ENCODE measurements at places on chromosomes 1 and 21. TPM values are rescaled to one million over a fixed set of nuclear protein-coding genes. Genes with fewer than 3 reads are reported as not detected.

The FAM78B gene
- total RNA-seq = not detected

The TNFRSF25 gene
- total RNA-seq = 9.7 TPM

The TAS1R3 gene
- 1.6 TPM for total RNA-seq

The FALEC gene
- total RNA-seq = not detected

The HRNR gene
- total RNA-seq = not detected

The KCNJ9 gene
- not detected for total RNA-seq

The SELL gene
- 2.0 TPM for total RNA-seq

The SPRR2E gene
- total RNA-seq = not detected

The SON gene
- total RNA-seq = 67.7 TPM

- no peak for DNase-seq
Measured at GRCh38 chr1:68651115-68651514, 154.2 kb upstream of the DEPDC1 start.

DNA sequence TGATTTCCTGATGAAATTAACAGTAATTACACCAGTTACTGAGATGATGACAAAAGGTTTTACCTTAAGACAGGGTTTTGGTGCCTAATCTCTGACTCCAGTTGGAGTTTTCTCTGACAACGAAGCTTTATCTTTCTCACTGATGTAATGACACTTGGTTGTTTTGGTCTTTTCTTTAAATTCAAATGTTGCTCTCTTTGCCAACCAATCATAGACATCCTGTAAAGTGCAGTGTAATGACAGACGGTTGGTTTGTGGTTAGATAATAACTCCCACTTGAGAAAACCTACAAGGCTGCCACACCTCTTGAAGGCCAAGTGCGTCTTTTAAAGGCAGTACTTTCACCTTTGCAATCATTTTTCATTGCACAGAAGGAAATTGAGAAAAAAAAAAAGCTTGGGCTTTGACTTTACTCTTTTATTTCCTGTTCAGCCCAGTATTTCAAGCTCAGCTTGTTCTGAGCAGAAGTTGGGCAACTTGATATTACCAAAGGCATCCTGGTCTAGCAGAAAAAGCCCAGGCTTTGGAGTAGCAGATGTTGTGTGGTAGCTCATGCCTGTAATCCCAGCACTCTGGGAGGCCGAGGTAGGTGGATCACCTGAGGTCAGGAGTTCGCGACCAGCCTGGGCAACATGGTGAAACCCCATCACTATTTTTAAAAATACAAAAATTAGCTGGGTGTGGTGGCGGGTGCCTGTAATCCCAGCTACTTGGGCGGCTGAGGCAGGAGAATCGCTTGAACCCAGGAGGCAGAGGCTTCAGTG is 14.9 kb downstream of the PDIK1L start:
- DNase-seq = peak; percentile 89

- DNase-seq = no peak
Measured at GRCh38 chr1:87295445-87296110, 33.1 kb upstream of the LMO4 start.

GRCh38 chr1:57109883-57110282 is 144.1 kb upstream of the C8B start:
- no peak for DNase-seq

DNA sequence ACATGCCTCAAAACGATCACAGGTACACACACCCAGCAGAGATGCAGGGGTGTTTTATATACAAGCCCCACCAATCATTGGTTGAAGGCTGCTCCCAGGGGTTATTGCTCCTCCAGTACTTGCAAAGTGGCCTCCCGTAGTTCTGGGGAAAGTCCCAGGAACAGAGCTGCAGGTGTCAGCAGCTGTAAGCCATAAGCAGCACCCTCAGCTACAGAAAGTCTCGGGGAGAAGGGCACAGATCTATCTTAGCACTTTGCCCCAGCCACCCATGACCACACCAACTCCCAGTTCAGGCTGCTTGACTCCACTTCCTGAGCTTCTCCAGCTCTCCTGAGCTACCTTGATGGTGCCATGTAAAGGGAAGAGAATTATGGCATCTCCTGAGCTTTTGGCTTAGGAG is 222.7 kb upstream of the GJB5 start:
- DNase-seq = no peak

GRCh38 chr1:117985973-117986372 is 56.4 kb downstream of the WDR3 start:
- DNase-seq = no peak

DNA sequence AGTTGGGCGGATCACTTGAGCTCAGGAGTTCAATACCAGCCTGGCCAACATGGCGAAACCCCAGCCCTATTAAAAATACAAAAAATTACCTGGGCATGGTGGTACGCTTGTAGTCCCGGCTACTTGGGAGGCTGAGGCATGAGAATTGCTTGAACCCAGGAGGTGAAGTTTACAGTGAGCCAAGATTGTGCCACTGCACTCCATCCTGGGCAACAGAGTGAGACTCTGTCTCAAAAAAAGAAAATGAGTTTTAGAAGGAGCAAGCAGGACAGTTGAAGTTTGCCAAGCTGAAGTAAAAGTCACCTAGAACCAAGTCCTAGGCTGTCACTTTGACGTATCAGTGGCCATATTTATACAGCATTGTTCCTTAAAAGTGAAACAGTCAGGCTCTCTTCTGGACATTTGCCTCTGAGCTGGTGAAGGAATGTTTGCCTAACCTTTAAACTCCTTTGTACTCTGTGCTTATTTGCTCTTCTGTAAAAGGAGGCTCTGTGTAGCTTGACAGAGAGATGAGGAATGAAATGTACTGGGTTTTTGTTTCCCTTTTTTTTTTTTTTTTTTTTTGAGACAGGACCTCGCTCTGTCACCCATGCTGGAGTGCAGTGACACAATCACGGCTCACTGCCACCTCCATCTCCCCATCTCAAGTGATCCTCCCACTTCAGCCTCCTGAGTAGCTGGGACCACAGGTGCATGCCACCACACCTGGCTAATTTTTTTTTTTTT is 2.8 kb downstream of the RAB4A start:
- peak; percentile 72 for DNase-seq

- DNase-seq = no peak
Measured at GRCh38 chr1:81032374-81032773, 768.4 kb upstream of the ADGRL2 start.

DNA sequence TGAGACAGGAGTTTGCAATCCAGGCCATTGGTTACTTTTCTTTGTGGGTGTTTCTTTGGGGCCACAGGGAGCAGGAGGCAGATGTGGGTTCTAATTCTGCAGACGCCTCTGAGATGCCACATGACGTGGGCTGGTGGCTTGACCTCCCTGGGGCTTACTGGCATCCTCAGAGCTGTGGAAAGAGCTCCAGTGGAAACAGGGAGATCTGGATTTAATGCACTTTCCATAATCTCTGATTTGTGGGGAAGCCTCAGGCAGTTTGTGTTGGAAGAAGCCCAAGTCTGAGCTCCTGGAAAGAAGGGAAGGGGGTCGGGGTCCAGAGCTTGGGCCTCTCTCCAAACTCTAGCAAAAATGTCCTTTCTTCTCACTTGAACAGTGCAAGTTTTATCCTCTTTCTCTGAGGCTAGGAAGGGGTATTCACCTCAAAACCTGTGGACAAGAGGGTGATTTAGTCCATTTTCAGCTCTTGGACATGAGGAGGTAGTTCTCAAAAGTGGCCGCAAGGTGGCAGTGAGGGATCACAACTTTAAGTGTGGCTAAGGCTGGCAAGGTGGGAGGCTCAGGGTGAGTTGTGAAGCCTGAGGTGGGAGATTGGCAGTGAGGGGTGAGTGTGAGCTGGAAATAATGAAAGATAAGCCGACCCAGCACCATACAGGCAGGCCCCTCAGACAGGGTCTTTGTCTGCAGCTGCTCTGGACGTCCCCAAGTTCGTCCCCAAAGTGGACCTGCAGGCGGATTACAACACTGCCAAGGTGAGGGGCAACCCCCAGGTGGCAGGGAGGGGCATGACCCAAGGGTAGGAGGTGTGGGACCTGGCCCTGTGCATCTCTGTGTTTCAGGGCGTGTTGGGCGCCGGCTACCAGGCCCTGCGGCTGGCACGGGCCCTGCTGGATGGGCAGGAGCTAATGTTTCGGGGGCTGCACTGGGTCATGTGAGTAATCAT is 9.2 kb downstream of the IKBKE start:
- DNase-seq = peak; percentile 74

DNA sequence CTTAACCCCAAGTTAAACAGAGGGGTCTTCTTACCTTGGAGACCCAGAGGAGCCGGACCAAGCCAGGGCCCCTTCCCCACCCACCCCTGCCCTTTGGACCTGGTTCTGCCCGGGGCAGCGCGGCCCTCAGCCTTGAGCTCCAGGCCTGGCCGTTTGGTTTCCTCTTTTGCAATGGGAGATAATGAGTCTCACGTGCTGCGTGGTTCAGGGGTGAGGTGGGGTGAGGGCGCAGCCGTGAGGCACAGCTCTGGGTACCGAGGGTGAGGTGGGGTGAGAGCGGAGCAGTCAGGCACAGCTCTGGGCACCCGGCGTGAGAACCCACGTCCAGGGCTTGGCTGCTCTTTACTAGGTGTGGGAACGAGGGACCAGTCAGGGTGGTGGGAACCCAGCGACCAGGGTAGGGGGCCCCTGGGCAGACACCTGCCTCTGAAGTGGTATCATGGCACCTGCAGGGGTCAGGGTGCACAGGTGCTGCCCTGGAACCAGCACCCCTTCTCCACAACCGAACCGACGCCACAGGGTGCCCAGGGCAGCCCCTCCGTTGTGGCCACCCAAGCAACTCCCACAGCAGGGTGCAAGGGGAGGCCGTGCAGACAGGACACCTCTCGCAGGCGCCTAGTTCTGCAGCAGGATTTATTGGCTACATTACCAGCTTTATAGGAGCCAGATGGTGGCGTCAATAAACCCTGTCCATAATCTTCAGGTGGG is 182.2 kb downstream of the PRDM16 start:
- DNase-seq = no peak

DNA sequence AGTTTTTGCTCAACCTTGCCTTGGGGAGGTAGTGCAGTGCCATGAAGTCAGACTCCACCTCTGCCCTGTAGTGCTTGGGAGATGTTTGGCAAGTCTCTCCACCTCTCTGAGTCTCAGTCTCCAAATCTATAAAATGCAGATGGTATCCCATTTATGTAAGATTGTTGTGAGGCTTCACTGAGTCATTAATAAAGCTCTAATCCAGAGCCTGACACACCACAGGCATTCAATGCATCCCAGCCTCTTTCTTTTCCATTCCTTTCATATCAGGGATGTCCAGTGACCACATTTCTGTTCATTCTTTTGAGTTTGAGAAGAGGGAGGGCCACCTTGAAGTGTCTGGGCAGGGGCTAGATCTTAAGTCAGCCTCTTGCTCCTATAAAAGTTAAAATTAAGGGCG is 37.6 kb upstream of the LMO4 start:
- no peak for DNase-seq

DNA sequence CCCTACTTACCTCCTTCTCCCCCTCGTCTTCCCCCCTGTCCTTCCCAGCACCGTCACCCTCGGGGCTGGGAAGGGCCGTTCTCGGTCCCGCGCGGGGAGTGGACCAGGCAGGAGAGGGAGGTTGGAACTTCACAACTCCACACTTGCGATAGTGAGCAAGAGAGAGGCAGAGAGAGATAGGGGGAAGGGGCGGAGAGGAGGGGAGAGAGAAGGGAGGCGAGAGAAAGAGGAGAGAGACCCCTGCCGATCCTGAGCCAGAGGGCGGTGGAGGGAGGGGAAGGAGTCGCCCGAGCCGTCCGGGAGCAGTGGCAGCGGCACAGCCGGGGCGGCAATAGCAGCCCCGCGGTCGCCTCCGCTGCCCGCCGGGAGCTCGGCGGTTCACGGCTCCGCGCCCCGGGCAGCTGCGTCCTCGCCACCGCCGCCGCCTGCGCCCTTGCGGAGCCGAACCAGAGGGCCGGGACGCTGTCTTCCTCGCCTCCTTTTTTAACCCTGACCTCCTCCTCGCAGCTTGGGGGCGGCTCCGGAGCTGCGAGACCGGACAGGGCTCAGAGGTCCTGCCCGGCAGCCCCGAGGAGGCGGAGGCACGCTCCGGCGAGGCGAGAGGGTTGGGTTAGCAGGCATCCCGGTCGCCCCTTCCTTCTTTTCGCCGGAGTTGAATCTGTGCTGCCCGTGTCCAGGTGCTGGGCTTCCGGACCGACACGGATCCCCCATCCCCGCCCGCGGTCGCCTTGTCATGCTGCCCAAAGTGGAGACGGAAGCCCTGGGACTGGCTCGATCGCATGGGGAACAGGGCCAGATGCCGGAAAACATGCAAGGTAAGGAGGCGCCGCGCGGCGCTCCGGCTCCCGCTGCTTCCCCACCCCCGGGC is 11.7 kb downstream of the NR5A2 start:
- peak; percentile 65 for DNase-seq

- no peak for DNase-seq
Measured at GRCh38 chr1:172269644-172270043, 150.8 kb upstream of the C1orf105 start.

- no peak for DNase-seq
Measured at GRCh38 chr1:109687641-109688499, at the start of gene GSTM1. TSS of gene GSTM1 (plus strand) at chr1:109687817. CDS start at chr1:109687874, 57 bp downstream.

GRCh38 chr21:44525391-44526095 is 14.5 kb downstream of the KRTAP10-1 start:
- DNase-seq = no peak

DNA sequence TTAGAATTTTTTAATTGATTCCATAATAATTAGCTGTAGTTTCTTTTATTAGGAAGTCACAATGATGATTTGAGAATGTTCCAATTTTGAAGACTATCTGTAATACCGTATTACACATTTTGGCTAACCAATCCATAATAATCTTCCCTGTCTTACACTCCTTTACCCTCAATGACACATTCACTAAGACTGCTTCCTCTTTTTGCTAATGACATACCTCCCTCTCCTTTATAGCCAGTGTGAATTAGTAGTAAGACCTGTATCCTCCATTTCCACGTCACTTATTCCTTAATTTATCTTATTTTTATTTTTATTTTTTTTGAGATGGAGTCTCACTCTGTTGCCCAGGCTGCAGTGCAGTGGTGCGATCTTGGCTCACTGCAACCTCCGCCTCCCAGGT is 10.1 kb downstream of the KDM1A start:
- DNase-seq = no peak

DNA sequence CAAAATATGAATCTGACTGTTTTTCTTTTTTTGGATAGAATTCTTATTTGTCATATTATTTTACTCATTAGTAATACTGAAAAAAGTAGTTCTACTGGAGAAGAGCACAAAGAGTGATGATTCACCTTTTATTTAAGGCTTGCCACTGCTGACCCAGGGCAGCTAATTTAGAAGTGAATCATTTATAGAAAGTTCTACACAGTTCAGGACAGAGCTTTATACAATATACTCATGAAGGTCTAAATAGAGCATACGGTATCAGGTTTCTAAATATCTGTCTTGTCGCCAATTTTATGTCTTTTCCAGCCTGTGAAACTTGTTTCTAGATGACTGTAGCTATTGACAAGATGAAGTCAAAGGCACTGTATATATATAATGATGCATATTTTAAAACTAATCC is 25.0 kb downstream of the GIPC2 start:
- DNase-seq = no peak

GRCh38 chr1:230124186-230125128 is 57.4 kb downstream of the GALNT2 start:
- DNase-seq = no peak

DNA sequence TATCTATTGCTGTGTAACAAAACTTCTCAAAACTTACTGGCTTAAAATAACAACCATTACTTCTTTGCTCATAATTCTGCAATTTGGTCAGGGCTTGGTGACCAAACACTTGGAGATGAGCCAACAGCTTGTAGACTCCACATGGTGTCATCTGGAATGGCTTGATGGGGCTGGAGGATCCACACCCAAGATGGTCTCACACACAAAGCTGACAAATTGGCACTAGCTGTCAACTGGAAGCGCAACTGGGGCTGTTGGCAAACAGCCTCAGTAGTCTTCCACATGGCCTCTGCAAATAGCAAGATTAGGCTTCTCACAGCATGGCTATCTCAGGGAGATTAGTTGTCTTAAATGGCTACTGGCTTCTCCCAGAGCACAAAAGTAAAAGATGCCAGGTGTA is 27.1 kb upstream of the MTF2 start:
- DNase-seq = no peak

GRCh38 chr1:20686883-20687725 is 25.9 kb upstream of the DDOST start:
- no peak for DNase-seq
